ENCODE measurements at places on chromosomes 16 and 17. TPM values are rescaled to one million over a fixed set of nuclear protein-coding genes. Genes with fewer than 3 reads are reported as not detected.
A peak's percentile ranks its signal among the peaks of the same experiment; 100 is the strongest.

The OR1F1 gene
- polyA plus RNA-seq, result not detected

GRCh38 chr17:75128694-75129505, 2.6 kb downstream of the NT5C start:
- DNase-seq, result no peak

GRCh38 chr17:58084317-58084981, 1.2 kb downstream of the DYNLL2 start:
- peak; percentile 17 for DNase-seq

DNA sequence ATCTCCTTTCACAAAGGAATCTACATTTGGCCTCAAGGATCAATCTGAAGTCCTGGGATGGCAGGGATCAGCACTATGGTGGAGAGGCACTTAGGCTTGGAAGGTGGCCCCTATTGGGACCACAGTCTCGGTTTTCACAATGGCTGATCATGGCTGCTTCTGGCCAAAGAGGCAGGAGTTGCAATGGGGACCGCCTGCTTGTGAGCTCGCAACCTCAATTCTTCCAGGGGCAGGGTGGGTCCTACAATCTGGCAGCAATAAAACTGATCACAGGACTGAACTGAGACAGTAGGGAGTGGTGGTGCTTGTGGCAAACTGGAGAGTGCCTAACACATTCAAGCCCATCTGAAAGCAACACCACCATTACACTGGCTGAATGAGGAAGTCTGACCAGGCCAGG, 83.1 kb downstream of the NETO2 start:
- no peak for DNase-seq

DNA sequence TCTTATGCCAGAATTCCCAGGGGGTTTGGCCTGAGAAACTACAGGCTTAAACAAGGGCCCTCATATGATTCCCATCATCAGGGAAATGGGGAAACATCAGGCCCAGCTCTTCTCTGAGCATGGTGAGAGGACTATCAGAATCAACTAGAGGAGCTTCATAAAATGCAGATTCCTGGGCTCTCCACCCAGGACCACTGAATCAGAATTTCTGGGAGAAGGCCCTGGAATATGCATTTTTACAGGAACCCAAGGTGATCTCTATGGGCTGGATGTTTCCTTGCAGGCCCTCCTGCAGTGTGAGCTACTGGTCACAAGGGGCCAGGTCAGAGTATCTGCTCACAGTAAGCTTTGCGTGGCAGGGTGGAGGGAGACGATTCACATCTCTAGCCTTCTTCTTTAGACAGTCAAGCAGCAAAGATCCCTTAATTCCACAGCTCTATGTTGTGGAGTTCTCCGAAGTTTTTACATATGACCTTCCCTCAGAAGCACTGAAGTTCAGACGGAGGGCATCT, 38.8 kb upstream of the HOXB13 start:
- DNase-seq, result no peak

The SCIMP gene
- polyA plus RNA-seq, result 2.1 TPM

DNA sequence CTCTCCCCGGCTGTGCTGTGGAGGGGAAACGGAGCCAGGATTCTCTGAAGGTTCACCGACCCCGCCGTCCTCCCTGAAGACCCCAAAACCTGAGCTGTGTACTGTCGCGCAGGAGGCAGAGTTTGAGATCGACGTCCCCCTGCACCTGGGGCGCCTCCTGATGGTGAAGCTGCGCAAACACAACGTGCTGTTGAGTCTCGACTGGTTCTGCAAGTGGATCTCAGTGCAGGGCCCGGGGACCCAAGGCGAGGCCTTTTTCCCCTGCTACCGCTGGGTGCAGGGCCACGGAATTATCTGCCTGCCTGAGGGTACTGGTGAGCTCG, 62.6 kb upstream of the TEKT1 start:
- no peak for DNase-seq

DNA sequence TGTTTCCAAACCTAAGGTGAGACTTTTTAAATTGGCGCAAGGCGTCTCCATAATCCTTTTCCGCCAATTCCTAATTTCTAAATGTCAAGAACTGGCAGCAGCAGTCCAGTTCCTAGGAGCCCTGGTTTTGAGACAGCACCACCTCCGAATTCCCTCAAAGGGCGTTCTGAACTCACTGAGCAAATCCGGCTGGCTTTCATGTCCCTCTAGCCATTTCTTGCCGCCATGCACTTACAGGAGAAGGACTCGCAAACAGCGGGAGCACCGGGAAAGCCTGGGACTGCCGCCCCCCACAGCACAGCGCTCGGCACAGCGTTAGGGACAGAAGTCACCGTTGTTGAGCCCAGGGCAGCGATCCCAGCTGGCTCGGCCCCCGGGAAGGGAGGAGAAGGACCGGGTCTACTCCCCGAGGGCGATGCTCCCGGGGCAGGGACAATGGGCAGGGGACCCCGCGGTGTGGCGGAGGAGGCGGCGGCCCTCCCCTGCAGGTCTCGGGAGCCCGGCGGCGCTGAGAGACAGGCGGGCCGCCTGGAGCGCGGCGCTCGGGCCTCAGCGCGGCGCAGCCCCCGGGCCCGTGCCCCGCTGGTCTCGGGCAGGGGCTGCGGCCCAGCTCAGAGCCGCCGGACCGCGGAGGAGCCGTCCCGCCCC, 545 bp downstream of the ARHGAP17 start:
- DNase-seq, result peak; percentile 45

DNA sequence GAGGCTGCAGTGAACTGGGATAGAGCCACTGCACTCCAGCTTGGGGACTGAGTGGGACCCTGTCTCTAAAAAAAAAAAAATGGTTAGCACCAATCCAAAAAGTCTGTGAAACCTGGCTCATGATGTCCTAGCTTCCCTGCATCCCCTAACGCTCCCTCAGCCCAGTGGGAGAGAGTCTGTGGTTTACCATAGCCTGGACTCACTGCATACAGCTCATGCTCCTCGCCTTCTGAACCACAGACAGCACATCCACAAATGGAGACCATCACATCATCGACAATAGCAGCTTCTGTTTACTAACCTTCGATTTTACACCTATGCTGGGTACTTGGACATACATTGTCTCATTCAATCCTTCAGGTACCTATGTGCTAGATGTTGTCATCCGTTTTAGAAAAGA, 43.6 kb downstream of the NLRC5 start:
- DNase-seq, result no peak

DNA sequence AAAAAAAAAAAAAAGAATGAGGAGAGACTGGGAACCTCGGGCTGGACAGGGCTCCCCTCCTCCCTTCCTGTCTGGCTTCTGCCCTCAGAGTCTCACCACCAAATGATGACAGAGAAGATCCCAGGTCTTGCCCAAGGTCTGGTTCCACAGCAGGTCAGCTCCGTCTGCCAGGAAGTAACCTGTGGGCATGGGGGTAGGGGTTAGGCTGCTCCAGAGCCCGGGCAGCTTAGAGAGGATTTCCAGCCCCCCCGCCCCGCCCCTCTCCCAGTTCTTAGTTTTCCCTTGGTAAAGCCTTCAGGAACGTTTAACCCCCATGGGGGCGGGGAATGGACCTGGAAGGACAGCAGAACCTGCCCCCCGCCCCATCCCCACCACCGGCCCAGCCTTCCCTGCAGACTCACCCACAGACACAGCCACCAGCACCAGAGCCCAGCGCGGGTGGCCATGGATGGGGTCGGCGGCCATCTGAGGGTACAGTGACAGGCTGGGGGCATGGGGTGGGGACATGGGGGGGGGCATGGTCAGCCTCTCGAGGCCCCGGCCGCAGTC, 700 bp downstream of the TLCD2 start:
- no peak for DNase-seq

The HASPIN gene
- polyA plus RNA-seq, result 2.7 TPM

The KRT15 gene
- polyA plus RNA-seq, result 1.0 TPM

GRCh38 chr17:30234964-30235363, 533 bp downstream of the SLC6A4 start:
- peak; percentile 9 for DNase-seq

DNA sequence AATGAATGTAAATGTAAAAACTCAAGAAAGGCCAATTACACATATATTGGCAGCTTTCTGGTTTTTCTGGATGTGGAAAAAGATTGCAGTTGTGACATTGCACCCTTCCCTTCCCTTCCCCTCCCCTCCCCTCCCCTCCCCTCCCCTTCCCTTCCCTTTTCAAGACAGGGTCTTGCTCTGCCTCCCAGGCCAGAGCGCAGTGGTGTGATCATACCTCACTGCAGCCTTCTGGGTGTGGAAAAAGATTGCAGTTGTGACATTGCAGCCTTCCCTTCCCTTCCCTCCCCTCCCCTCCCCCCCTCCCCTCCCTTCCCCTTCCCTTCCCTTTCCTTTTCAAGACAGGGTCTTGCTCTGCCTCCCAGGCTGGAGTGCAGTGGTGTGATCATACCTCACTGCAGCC, 41.7 kb downstream of the PIK3R5 start:
- DNase-seq, result no peak
